Right ventricle myocardium superior (tissue), 1 donor: ENCODE measurements at places on chromosomes 4 and X. TPM values are rescaled to one million over a fixed set of nuclear protein-coding genes. Genes with fewer than 3 reads are reported as not detected.

- DNase-seq: no peak
Observed at GRCh38 chrX:56219700-56220099, 12.5 kb upstream of the KLF8 start.

- no peak for DNase-seq
Observed at GRCh38 chr4:73520821-73521220, 39.3 kb downstream of the AFM start.

DNA sequence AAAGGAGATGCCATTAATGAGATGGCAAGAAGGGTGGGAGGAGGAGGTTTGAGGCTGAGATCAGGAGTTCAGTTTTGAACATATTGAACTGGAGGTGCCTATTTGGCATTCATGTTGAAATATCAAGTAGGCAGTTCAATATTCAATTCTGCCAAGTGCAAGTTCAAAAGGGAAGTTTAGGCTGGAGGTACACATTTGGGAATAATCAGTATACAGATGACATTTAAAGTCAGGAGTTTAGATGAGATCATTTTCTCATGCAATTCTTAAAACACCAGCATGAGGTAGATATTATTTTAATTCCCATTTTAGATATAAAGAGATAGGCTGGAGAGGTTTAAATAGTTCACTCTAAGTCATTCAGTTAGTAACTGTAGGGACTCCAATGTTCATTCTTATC, 26.1 kb downstream of the COQ2 start:
- no peak for DNase-seq

- no peak for DNase-seq
Observed at GRCh38 chr4:6928081-6928480, 18.5 kb downstream of the TBC1D14 start.

DYNLT3 gene
- total RNA-seq: 13.6 TPM

- no peak for DNase-seq
Observed at GRCh38 chrX:120457766-120458180, 11.3 kb downstream of the LAMP2 start.

COL4A6 gene
- 7.4 TPM for total RNA-seq

DNA sequence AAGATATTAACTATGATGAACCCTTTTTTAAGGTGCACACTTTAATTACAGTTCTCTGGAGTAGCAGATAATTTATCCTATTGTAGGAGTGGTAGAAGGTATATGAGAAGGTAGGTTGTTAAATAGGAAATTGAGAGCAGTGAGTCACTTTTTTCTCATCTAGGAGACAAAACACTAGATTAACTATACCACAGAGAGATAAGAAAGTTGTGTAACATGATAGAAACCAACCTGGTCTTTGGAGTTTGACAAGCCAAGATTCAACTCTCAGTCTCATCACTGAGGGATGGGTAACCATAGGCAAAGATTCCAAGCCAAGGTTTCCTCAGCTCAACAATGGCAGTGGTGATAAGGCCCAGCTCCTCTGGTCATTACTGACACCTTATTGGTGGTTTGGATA, 104.0 kb downstream of the MAD2L1 start:
- no peak for DNase-seq

DNA sequence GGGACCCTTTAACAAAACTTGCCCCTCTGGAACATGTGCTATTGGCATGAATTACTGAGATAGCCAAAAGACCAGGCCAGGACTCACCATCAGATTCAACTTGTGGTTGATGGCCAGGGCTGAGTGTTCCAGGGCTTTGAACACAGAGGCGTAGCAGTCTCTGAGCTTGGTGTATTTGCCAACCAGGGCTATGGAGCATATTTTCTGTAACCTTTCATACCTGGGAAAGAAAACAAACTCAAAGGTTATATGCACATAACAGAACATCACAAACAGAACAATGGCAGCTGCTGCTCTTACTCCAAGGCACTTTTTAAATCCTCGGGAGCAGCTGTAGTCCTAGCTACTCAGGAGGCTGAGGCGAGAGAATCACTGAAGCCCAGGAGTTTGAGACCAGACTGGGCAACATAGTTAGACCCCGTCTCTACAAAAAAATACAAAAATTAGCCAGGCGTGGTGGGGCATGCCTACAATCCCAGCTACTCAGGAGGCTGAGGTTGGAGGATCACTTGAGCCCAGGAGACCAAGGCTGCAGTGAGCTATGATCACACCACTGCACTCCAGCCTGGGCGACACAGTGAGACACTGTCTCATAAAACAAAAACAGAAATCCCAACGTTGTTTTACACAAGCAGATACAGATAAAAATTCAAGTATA, 29.3 kb downstream of the CTPS2 start:
- DNase-seq: no peak

DNA sequence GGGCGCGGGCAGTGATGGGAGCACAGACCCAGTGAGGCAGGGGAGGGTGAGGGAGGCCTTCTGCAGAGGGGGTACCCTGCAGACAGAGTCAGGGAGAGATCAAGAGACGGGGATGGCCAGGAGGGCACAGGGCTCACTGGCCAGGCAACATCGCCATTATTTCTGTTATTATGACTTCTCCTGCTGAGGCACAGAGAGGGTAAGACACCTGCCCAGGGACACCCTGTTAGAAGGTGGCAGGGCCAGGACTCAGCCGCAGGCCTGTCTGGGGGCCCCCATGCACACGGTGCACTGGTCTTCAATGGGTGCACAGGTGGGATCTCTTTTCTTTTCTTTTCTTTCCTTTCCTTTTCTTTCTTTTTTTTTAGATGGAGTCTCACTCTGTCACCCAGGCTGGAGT, 15.8 kb downstream of the BLOC1S4 start:
- no peak for DNase-seq

PPEF2 gene
- not detected for total RNA-seq

STPG2 gene
- 0.22 TPM for total RNA-seq

DNA sequence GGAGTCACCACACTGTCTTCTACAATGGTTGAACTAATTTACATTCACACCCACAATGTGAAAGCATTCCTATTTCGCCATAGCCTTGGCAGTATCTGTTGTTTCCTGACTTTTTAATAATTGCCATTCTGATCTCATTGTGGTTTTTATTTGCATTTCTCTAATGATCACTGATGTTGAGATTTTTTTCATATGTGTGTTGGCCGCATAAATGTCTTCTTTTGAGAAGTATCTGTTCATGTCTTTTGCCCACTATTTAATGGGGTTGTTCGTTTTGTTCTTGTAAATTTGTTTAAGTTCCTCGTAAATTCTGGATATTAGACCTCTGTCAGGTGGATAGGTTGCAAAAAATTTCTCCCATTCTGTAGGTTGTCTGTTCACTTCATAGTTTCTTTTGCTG, 519.1 kb downstream of the STPG2 start:
- no peak for DNase-seq

GRCh38 chrX:17442898-17443297, 67.9 kb downstream of the NHS start:
- DNase-seq: no peak

GRCh38 chr4:183097231-183098018, 1.6 kb upstream of the WWC2 start:
- DNase-seq: peak; percentile 56

DNA sequence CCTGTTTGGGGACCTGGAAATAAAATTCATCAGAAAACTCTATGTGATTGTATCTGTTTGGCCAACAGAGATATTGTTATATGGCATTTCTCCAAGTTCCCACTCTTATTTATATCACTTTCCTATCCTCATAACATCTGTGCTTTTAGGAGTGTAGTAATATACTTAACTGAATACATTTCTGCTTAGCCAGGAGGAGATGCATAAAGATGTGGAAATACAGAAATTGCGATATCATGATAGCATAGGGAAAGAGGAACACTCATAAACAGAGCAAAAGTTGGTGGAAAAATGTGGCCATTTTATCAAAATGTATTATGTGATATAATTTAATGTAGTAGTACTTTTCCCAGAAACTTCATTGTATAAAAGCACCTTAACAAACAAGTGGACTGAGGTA, 46.1 kb upstream of the TSPAN7 start:
- no peak for DNase-seq

LRCH2 gene
- 1.0 TPM for total RNA-seq

DNA sequence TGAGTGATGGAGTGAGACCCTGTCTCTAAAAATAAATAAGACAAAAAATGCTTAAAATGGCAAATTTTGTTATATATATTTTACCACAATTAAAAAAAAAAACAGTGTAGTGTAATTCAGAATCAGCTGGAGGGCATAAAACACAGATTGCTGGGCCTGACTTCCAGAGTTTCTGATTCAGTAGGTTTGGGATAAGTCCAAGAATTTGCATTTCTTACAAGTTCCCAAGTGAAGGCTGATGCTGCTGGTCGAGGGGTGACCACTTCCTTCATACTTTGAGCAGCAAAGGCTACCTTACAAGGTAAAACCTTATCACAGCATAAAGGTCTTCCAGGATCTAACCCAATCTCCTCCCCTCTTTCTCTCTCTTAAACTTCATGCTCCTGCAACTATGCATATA, 40.7 kb downstream of the KLHL8 start:
- DNase-seq: no peak

GRCh38 chr4:159240687-159241086, 137.8 kb downstream of the RAPGEF2 start:
- DNase-seq: no peak

- no peak for DNase-seq
Observed at GRCh38 chrX:82141942-82142341, 940.0 kb downstream of the SH3BGRL start.

GRCh38 chr4:37675587-37676290, 10.4 kb downstream of the RELL1 start:
- DNase-seq: no peak

- no peak for DNase-seq
Observed at GRCh38 chrX:103396186-103396585, 19.8 kb downstream of the BEX3 start.

PYURF gene
- 51.5 TPM for total RNA-seq

ATXN3L gene
- not detected for total RNA-seq

DNA sequence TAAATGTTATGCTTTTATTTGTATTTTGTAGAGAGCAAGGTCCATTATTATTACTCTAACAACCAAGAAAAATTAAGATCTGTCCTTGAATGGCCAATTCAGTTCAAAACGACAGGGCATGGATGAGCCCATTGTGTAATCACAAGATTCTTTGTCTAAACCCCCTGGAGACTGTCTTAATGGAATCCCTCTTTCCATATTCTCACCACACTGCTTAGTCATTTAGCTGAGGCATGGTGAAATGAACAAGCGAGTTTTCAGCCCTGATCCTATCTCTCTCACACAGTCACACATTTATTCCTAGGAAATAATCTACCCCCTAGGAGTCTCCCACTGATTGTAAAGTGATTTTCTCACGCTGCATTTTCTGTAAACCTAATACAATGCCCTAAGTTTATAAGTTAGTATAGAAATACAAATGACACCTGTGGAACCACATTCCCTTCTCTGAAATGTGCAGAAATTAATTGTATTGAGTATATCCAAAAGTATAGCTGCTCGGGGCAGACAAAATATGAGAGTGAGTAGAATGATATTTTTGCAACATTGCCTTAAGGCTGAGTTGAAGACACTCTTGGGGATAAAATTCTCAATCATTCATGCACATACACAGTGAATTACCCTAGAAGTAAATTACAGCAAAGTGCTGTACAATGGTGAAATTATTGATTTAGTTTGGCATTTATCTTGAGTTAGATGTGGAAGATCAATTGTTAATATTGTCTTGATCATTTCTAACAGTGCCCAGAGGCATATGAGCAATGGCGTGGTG, 119.7 kb upstream of the PCDH7 start:
- DNase-seq: no peak

DNA sequence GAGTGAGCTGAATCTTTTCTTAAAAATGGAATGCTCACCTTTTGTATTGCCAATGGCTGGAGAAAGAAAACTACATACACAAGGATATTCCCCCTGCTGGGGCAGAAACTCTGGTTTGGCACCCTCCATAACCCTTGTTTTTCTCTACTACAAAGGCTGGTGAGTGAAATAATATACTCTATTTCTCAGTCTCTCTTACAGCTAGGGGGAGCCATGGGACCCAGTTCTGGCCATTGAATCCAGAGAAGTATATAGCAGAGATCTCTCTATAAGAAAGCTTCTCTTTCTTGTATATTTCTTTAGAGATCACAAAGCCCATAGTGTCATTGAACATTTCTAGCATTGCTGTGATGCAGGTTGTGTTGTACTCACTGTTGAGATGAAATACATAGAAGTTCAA, 49.8 kb downstream of the SMPX start:
- DNase-seq: no peak

GRCh38 chr4:21077967-21078366, 377.7 kb downstream of the PACRGL start:
- no peak for DNase-seq

DNA sequence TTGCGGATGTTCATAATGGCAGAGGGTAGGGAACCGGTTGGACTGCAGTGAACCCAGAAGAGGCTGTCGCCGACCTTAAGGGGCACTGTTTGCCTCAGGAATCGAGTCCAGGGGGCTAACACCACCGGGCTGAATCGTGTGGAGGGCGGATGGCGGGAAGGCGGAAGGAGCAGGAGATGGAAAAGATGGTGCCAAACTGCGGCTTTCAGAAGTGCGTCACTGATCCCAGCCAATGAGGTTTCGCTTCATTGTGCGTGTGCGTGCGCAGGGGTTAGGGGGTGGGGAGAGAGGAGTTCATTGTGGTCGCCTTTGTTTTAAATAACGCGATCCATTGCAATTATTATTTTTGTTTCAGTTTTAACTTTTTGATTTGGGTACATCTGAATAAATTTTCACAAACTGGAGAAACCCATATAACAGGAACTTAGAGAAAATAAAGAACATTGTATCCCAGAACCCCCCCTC, at the start of gene NAA11:
TSS of gene NAA11 (minus strand) at position 198 of the 465 bp plus-strand sequence. CDS start at position 14, 184 bp downstream.
- no peak for DNase-seq

ASB11 gene
- total RNA-seq: 94.5 TPM

NR3C2 gene
- total RNA-seq: 24.7 TPM

DNA sequence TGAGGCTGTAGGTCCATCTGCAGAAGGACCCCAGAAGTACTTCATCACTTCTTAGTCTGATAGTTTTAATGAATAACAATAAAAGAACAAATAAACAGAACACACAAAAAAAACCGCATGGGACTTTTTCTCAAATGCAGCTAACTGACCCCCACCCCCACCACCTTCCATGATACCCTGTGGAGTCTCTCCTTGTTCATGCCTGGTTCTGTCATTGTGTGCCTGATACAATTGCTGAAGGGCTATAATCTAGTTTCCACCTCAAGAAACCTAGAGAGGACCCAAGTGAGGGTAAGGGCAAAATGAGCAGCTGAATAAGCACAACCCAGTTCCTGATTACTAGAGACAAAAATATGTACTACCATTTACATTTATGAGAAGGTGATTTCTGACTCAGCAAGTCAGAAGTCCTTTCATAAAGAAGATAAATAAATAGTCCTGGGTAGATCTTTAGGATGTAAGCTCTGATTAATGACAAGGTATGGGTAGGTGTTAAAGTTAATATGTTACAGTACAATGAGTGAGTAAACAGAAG, 155.1 kb downstream of the TMA16 start:
- DNase-seq: no peak

- no peak for DNase-seq
Observed at GRCh38 chr4:88022289-88022688, 14.9 kb downstream of the PKD2 start.

FATE1 gene
- total RNA-seq: 0.22 TPM

GRCh38 chrX:39894683-39895082, 203.1 kb downstream of the BCOR start:
- DNase-seq: no peak

GRCh38 chr4:8114456-8115202, 44.0 kb downstream of the ABLIM2 start:
- peak; percentile 32 for DNase-seq
